Activated naive CD8-positive, alpha-beta T cell treated with anti-CD3 and anti-CD28 coated beads, Interleukin-2, amount 10 ng/mL, durations not matched to agents 7 days and 5 days (primary cell): ENCODE measurements at places on chromosomes 5 and 9. TPM values are rescaled to one million over a fixed set of nuclear protein-coding genes. Genes with fewer than 3 reads are reported as not detected.

The SGCD gene
- 0.30 TPM for total RNA-seq

The RABEPK gene
- 12.3 TPM for total RNA-seq

The ZDHHC11 gene
- total RNA-seq = 12.8 TPM

The SLC22A5 gene
- total RNA-seq = 6.0 TPM

The TRMO gene
- total RNA-seq = 25.6 TPM

DNA sequence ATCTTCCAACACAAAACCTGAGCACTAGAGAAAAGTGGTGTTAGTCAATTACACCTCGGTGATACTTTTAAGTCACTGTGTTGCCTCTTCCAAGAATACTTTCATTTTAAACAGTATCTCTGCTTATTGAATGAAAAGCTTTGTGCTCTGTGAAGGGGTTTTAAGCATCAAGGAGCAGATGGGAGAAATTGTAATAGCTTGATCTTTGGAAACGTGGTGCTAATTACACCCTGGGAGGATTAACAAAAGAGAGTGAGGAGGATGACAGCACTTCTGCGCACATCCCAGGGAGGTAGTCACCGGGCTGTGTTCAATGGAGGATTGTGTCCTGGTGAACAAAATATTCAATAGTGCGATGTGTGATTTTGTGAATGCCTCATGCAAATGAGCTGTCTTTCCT is 477.4 kb upstream of the ADAMTS16 start:
- H3K36me3 ChIP-seq = no peaks in the 10 kb centered on the region
- no peak overlapping the region for H3K4me3 ChIP-seq
- H3K27ac ChIP-seq = no peak overlapping the region
- no peak for DNase-seq
- no peaks in the 10 kb centered on the region for H3K4me1 ChIP-seq

GRCh38 chr5:53568871-53569270 is 8.4 kb downstream of the NDUFS4 start:
- H3K4me1 ChIP-seq = no peaks in the 10 kb centered on the region
- peaks cover 8% of the 10 kb centered on the region for H3K36me3 ChIP-seq
- H3K27me3 ChIP-seq = no peaks in the 10 kb centered on the region
- H3K27ac ChIP-seq = no peak overlapping the region
- H3K4me3 ChIP-seq = no peak overlapping the region

- no peak overlapping the region for H3K4me3 ChIP-seq
- no peak for DNase-seq
- H3K4me1 ChIP-seq = no peaks in the 10 kb centered on the region
- H3K27ac ChIP-seq = no peak overlapping the region
- no peaks in the 10 kb centered on the region for H3K27me3 ChIP-seq
- H3K36me3 ChIP-seq = no peaks in the 10 kb centered on the region
These were observed 178.5 kb downstream of the NFIB start for GRCh38 chr9:14135421-14135820.

- peaks cover 8% of the 10 kb centered on the region for H3K27me3 ChIP-seq
- no peak overlapping the region for H3K4me3 ChIP-seq
- H3K36me3 ChIP-seq = no peaks in the 10 kb centered on the region
- DNase-seq = no peak
- H3K27ac ChIP-seq = no peak overlapping the region
These were observed 9.7 kb upstream of the PRKACG start for GRCh38 chr9:69023650-69024049.

DNA sequence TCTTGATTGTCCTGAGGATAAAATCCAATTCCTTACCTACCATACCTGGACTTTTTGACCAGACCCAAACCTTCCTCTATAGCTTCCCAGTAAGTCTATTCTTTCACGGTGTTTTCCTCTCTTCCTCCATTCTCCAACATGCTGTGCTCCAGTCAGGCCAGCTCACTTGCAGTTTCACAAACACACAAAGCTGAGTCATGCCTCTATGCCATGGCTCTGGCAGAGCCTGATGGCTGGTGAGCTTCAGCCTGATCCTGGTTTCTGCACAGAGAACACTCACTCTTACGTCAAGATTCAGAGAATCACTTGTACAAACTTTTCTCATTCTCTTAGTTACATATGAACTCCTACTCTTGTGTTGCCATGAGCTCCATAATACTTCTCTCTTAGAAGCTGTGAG is 27.7 kb upstream of the PAX5 start:
- no peak overlapping the region for H3K4me3 ChIP-seq
- H3K36me3 ChIP-seq = no peaks in the 10 kb centered on the region
- no peaks in the 10 kb centered on the region for H3K4me1 ChIP-seq
- no peak for DNase-seq

DNA sequence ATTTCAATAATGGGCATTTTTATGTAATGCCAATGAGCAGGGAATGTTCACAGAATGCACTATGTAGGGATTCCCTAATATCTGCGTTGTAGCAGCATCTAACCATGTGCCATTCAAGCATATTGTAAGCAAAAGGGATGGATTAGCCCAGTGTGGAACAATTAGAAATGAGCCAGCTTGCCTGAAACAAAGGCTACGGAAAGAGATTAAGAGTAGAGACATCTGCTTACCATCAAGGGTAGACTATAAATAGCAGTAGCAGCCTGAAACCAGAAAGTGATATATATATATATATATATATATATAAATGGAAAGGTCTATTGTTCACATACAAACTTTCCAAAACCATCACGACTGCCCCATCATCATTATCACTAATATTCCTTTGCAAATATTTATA is 31.9 kb upstream of the CEP120 start:
- no peaks in the 10 kb centered on the region for H3K36me3 ChIP-seq
- no peak overlapping the region for H3K4me3 ChIP-seq
- peaks cover 2% of the 10 kb centered on the region for H3K4me1 ChIP-seq
- DNase-seq = no peak

DNA sequence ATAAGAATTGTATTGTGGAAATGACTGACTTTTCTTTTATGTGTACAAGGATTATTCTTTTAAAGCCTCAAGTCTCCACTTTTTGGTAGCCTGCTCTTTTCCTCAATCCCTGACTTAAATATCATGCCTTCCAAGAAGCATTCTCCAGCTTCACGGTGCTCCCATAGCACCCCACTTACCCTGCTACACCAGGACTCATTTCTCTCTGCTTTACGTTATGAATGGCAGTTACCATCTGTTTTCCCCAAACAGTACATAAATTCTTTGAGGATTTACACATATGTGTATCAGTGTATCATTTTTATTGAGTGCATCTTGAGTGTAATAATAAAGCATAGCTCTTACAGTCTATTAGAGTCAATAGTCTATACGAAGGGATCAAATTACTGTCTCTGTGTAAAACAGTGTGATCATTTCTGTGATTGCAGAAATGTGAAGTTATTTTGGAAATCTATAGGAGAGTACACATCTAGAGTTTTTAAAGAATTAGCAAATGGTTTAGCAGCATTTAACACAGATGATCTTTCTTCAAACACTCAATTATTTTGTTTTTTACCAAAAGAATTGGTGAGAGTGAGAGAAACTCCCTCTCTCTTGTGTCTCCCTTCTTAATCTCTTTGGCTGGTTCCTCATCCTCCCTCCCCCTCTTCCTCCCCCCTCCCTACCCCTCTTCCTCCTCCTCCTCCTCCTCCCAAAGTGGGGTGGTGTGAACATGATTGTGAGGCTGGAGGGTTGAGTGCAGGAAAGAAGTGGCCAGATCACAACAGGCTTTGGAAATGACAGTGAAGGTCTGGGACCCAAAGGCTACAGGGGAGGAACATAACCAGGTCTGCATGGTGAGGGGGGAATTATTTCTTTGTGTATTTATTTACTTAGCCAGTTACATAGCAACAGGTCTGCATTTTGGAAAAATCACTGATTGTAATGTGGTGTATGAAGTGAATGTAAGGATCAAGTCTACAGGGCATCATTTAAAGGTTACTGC is 27.6 kb upstream of the ECM2 start:
- H3K36me3 ChIP-seq = peaks cover 9% of the 10 kb centered on the region
- DNase-seq = no peak
- no peak overlapping the region for H3K27ac ChIP-seq
- H3K27me3 ChIP-seq = peaks cover 2% of the 10 kb centered on the region
- H3K4me1 ChIP-seq = peaks cover 4% of the 10 kb centered on the region

- no peaks in the 10 kb centered on the region for H3K4me1 ChIP-seq
- DNase-seq = no peak
- H3K27ac ChIP-seq = no peak overlapping the region
- H3K36me3 ChIP-seq = peaks cover 57% of the 10 kb centered on the region
- H3K27me3 ChIP-seq = no peaks in the 10 kb centered on the region
These were observed 73.6 kb downstream of the DOCK2 start for GRCh38 chr5:169710675-169711074.

DNA sequence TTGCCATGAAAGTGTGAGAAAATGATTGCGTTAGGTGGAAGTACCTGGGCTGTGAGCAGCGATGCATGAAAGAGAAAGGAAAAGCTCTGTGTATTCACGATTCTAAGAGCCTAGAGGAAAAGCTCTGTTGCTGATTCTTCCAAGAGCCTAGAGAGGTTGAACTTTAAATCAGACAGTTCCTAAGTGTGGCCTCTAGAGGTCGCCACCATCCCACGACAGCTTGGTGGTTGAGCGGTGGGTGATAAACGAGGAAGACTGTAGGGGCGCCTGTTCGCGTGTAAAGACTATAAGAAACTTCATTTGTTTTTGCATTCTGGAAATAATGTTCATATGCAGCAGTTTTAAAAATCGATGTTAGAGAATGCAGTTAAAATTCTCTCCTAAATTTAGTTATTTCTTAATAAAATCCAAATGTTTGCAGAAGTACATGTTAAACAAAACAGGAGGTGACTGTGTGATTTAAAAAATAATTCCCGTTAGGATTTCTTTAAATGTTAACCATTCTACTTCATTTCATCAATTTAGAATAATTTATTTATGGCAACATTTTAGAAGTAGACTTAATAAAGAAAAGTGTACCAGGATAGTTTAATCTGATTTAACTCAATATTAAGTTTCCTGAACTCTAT is 107.7 kb downstream of the TENT4A start:
- H3K27me3 ChIP-seq = peaks cover 19% of the 10 kb centered on the region
- peak; percentile 67 for DNase-seq
- H3K4me1 ChIP-seq = peaks cover 1% of the 10 kb centered on the region
- no peak overlapping the region for H3K27ac ChIP-seq
- no peaks in the 10 kb centered on the region for H3K36me3 ChIP-seq

- H3K27me3 ChIP-seq = peaks cover 60% of the 10 kb centered on the region
- H3K4me1 ChIP-seq = peaks cover 2% of the 10 kb centered on the region
- peaks cover 2% of the 10 kb centered on the region for H3K36me3 ChIP-seq
- no peak for DNase-seq
- peak overlapping the region; percentile 87 for H3K4me3 ChIP-seq
- H3K27ac ChIP-seq = no peak overlapping the region
These were observed 545 bp upstream of the CTSV start for GRCh38 chr9:97039514-97039860.

DNA sequence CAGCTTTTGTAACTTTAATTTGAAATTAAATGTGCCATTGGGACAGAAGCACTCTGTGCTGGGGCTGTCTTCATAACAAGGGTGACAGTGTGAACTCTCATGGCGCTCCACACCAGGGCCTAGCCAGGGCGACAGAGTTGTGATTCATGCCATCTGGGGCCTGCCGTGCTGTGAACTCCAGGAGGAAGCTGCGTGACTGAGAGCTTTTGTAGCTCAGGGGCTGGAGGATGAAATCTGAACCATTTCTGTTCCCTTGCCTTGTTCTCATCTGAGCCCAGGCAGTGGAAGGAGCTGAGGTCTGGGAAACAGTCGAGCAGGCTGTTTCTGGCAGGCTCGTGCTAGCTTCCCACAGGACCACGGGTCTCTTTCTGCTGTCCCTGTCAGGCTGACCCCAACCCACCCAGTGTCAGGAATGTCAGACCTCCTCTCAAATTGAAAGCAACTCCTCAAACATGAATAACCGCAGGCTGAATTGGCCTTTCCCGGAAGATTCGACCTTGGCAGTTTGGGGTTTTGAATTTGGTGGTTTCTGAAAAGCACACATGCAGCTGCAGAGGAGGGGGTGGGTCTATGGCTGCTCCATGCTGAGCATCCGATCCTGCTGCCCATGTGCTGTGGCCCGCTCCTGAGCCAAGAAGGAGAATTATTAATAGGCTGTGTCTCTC is 69.2 kb upstream of the RPS23 start:
- H3K27ac ChIP-seq = peak overlapping the region; percentile 12
- H3K4me3 ChIP-seq = peak overlapping the region; percentile 49
- peaks cover 2% of the 10 kb centered on the region for H3K27me3 ChIP-seq
- H3K36me3 ChIP-seq = no peaks in the 10 kb centered on the region

DNA sequence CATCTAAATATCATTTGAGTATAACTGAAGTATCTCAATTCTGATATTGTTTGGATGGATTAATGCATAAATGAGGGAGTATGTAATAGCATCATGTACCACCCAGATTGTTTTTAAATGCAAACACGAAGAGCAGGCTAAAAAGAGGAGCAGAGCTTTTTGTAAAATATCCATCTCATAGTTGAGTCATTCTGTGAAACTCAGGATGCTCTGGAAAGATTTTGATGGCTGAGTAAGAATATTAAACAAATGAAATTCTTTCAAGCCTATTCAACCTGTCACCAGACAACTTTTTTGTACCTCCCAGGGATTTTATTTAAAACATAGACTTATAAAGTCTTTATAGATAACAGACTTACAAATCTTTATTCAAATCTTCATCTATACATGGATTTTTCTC is 625.9 kb downstream of the TLE4 start:
- H3K36me3 ChIP-seq = no peaks in the 10 kb centered on the region
- H3K4me3 ChIP-seq = no peak overlapping the region
- no peaks in the 10 kb centered on the region for H3K4me1 ChIP-seq

DNA sequence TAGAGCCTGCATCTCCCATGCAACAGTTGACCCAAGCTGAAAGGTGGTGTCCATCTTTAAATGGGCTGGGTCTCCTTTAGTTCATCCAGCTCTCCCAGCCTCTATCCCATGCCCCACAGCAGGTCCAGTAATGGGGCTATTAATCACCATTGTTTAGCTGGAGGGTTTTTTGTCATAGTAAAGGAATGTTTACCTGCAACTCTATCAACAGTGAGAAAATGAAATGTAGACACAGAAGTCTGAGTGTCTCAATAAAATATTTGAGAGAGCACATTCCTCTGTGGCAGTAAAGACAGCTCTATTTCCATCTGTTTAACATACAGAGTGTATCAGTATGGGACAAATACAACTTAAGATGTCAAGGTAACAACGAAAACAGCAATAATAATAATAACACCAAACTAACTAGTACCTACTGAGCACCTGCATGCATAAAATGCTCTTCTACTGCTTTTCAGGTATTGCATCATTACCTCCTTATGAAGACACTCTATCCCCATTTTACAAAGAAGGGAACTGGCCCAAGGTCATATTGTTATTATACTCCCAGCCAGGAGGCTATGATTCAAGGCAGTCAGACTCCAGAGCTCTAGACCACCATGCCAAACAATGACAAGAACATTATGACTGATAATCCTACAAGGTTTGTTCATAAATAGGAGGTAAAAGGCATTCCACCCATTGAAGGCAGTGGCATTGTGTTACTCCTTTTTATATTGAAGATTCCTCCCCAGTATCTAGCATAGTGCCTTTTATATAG is 21.0 kb upstream of the C5orf58 start:
- H3K27me3 ChIP-seq = peaks cover 41% of the 10 kb centered on the region
- DNase-seq = no peak
- no peak overlapping the region for H3K27ac ChIP-seq

- DNase-seq = no peak
- peaks cover 7% of the 10 kb centered on the region for H3K27me3 ChIP-seq
- no peak overlapping the region for H3K4me3 ChIP-seq
- no peaks in the 10 kb centered on the region for H3K4me1 ChIP-seq
These were observed 29.5 kb upstream of the LHFPL2 start for GRCh38 chr5:78677777-78678668.

GRCh38 chr9:91310037-91310436 is 51.7 kb downstream of the AUH start:
- H3K36me3 ChIP-seq = peaks cover 31% of the 10 kb centered on the region
- peaks cover 3% of the 10 kb centered on the region for H3K4me1 ChIP-seq
- H3K4me3 ChIP-seq = no peak overlapping the region
